ENCODE measurements at places on chromosomes 2 and 18. TPM values are rescaled to one million over a fixed set of nuclear protein-coding genes. Genes with fewer than 3 reads are reported as not detected.

WNT6 gene
- polyA plus RNA-seq = 0.65 TPM

DPP10 gene
- not detected for polyA plus RNA-seq

CLK1 gene
- polyA plus RNA-seq = 8.2 TPM

AOX1 gene
- not detected for polyA plus RNA-seq

RAB17 gene
- polyA plus RNA-seq = 0.35 TPM

GRCh38 chr2:10057231-10058107, 14.1 kb downstream of the KLF11 start:
- H3K27ac ChIP-seq = no peak overlapping the region
- peak overlapping the region; percentile 35 for H3K4me3 ChIP-seq
- no peak for DNase-seq

DNER gene
- polyA plus RNA-seq = 0.16 TPM

- H3K4me1 ChIP-seq = no peaks in the 10 kb centered on the region
- H3K4me3 ChIP-seq = no peak overlapping the region
- no peak for DNase-seq
- no peaks in the 10 kb centered on the region for H3K27me3 ChIP-seq
Observed at GRCh38 chr2:137797641-137798040, 166.6 kb upstream of the HNMT start.

GRCh38 chr2:218264773-218265561, 4.2 kb downstream of the GPBAR1 start:
- H3K4me1 ChIP-seq = peaks cover 57% of the 10 kb centered on the region
- peak overlapping the region; percentile 59 for H3K27ac ChIP-seq
